ENCODE measurements at places on chromosomes 1 and 21. TPM values are rescaled to one million over a fixed set of nuclear protein-coding genes. Genes with fewer than 3 reads are reported as not detected.

GRCh38 chr1:89274411-89274857, 1.8 kb upstream of the GBP5 start:
- no peak for DNase-seq
- peaks cover 59% of the 10 kb centered on the region for H3K4me1 ChIP-seq
- no peaks in the 10 kb centered on the region for H3K27me3 ChIP-seq
- peaks cover 54% of the 10 kb centered on the region for H3K36me3 ChIP-seq
- peak overlapping the region; percentile 96 for H3K27ac ChIP-seq
- H3K4me3 ChIP-seq: peak overlapping the region; percentile 80

GRCh38 chr1:8831340-8831739, 13.9 kb upstream of the RERE start:
- no peak overlapping the region for H3K4me3 ChIP-seq
- H3K36me3 ChIP-seq: no peaks in the 10 kb centered on the region
- H3K27ac ChIP-seq: no peak overlapping the region
- DNase-seq: no peak

- no peaks in the 10 kb centered on the region for H3K4me1 ChIP-seq
- H3K36me3 ChIP-seq: no peaks in the 10 kb centered on the region
- no peaks in the 10 kb centered on the region for H3K27me3 ChIP-seq
- no peak overlapping the region for H3K4me3 ChIP-seq
- no peak for DNase-seq
Measured at GRCh38 chr21:36904093-36904666, 62.3 kb downstream of the HLCS start.

DNA sequence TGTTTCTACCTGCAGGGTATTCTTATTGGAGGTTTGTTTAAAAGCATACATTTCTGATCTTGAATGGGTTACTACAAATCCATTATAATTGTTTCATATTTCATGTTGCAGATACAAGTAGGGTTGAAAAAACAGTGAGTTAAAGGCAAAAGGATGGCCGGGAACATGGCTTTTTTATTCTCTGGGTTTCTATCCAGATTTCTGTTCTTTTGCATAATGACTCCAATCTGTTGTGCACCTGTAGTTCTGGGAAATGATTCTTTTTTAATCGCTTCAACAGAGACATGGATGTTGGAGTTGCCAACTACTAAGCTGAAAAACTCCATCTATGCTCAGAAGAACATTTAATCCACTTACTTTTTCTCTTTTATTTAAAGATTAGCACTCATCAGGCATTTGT, 2.7 kb upstream of the ADAMTS1 start:
- peaks cover 48% of the 10 kb centered on the region for H3K27me3 ChIP-seq
- no peak for DNase-seq
- no peaks in the 10 kb centered on the region for H3K36me3 ChIP-seq
- H3K4me3 ChIP-seq: no peak overlapping the region
- peaks cover 34% of the 10 kb centered on the region for H3K4me1 ChIP-seq

GRCh38 chr1:160647329-160647720, 481 bp upstream of the SLAMF1 start:
- peaks cover 59% of the 10 kb centered on the region for H3K36me3 ChIP-seq
- peak overlapping the region; percentile 82 for H3K27ac ChIP-seq
- H3K4me3 ChIP-seq: peak overlapping the region; percentile 87

DNA sequence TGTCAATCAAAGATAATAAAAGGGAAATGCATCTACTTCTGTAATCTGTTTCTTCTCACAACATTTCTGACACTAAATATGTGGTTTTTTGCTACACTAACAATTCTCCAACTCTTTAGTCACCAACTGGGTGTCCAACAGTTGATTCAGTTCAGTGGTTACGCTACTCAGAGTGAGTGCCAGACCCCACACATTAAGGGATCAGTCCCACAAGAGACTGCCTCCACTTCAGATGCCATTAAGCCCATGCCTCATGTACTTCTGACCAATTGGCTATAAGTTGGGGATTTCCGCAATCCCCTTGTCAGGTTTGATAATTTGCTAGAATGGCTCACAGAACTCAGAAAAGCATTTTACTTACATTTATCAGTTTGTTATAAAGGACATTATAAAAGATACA, 28.4 kb downstream of the RNF2 start:
- no peak overlapping the region for H3K4me3 ChIP-seq
- no peaks in the 10 kb centered on the region for H3K4me1 ChIP-seq
- no peak for DNase-seq
- no peaks in the 10 kb centered on the region for H3K27me3 ChIP-seq
- peaks cover 10% of the 10 kb centered on the region for H3K36me3 ChIP-seq

GRCh38 chr1:204571128-204571527, 54.9 kb downstream of the MDM4 start:
- DNase-seq: no peak
- no peak overlapping the region for H3K4me3 ChIP-seq
- H3K4me1 ChIP-seq: peaks cover 18% of the 10 kb centered on the region
- no peaks in the 10 kb centered on the region for H3K27me3 ChIP-seq

DNA sequence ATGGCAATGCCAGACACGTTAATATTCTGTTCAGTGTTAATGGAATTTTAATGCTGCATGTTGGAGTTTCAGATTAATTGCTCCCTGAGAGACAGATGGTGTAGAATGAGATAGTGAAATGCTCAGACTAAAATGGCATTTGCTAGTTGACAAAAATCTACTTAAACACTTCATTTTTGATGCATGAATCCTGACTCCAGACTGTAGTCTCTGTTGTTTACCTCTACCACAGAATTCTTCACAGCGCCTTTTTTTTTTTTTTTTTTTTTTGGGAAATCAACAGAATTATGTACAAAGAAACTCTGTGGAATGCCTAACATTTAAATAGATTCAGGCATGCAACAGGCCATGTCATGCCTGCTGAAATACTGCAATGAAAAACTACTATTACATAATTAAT, 111.3 kb downstream of the PLPPR5 start:
- H3K4me1 ChIP-seq: no peaks in the 10 kb centered on the region
- H3K27ac ChIP-seq: no peak overlapping the region
- no peak for DNase-seq
- no peaks in the 10 kb centered on the region for H3K27me3 ChIP-seq
- H3K36me3 ChIP-seq: no peaks in the 10 kb centered on the region

SPAG17 gene
- not detected for total RNA-seq

ELAPOR1 gene
- total RNA-seq: 1.9 TPM

AK5 gene
- 1.2 TPM for total RNA-seq

CFAP107 gene
- total RNA-seq: not detected

TRAF5 gene
- 64.4 TPM for total RNA-seq

RGL1 gene
- total RNA-seq: 1.3 TPM

HCN3 gene
- total RNA-seq: 4.9 TPM

LCE1D gene
- not detected for total RNA-seq

KRTAP21-2 gene
- total RNA-seq: not detected

INSRR gene
- total RNA-seq: 0.21 TPM

CD84 gene
- 14.0 TPM for total RNA-seq

SPRR1B gene
- total RNA-seq: not detected

ANGPTL7 gene
- not detected for total RNA-seq

SPATC1L gene
- 14.4 TPM for total RNA-seq

KDM1A gene
- total RNA-seq: 54.7 TPM

C1orf74 gene
- total RNA-seq: 2.6 TPM
